ENCODE measurements at places on chromosomes 6 and 20.

DNA sequence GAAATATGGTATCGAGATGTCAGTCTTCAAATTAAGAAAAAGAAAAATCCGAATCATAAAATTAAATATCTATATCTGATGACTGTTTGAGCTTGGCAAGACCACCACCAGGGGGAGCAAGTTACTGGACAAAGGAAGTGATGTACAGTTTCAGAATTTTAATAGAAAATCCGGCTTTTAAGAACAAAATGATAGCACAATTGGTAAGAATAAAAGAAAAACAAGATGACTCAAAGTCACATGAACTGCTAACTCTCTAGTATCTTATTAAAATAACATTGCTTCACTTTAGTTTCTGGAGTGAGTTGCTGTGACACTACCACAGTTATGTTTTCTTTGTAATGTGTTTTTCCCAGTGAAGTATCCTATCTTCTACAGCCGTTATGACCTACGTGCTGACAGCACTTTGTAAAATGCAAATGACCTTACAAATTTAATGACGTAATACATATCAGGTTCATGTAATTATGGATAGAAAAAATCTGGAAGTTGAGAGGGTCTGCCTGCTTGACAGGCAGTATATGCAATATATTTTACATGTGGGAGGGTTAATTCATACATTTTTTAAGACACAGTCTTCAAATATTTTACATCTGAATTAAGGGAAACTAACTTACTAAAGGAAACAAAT, 405.3 kb upstream of the HS3ST5 start:
- peak; percentile 19 for DNase-seq

DNA sequence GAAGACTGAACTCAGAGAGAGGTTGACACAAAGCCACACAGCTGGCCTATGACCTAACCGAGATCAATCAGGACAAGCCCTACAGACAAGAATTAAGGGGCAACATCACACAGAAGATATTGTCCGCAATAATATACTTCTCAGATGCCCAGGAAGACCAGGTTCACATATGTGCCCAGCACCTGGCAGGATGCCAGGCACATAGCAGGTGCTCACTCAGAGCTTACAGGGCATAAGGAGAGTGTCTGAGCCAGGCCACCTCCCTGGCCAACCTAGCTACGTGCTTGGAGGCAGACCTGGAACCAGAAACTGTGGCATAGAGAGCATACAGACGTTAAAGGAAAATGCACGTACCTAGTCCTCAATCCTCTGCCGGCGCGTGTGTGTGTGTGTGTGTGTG, 87.0 kb upstream of the LRFN2 start:
- DNase-seq: no peak

DNA sequence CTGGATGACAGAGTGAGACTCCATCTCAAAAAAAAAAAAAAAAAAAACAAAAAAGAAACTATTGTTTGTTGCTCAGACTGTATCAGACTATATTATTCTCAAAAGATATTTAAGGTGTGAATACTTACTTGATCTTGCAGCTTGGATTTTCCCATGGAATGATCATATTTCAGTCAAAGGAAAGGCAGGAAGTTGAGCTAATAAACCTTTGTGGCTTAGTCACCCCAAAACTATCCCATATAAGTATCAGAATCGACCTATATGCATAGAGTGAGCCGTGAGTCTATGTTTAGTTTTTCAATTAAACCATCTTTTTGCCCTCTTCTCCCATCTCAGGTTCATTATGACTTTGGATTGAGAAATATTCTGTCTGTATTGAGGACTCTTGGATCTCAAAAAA, 152.6 kb downstream of the DNAH8 start:
- DNase-seq: no peak

- no peak for DNase-seq
Measured at GRCh38 chr6:147156218-147156617, 48.0 kb upstream of the STXBP5 start.

DNA sequence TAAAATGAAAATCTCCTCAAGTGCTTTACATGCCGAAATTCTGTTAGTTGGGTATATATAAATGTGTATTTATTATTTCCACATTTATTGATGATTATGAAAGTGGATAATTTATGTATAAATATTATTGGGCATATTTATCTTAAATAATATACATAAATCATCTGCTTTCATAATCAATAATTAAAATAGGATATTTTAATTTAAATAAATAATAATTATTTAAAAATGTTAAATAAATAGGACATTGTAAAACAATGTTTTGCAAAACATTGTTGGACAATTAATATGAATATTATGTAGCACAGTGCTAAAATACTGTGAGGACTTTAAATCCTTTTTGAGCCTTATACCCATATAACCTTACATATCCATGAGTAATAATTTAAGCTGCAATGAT, 786.5 kb upstream of the CITED2 start:
- no peak for DNase-seq

GRCh38 chr6:88296694-88297093, 130.5 kb upstream of the CNR1 start:
- no peak for DNase-seq

GRCh38 chr6:29746846-29747687, 23.8 kb downstream of the HLA-F start:
- DNase-seq: no peak

DNA sequence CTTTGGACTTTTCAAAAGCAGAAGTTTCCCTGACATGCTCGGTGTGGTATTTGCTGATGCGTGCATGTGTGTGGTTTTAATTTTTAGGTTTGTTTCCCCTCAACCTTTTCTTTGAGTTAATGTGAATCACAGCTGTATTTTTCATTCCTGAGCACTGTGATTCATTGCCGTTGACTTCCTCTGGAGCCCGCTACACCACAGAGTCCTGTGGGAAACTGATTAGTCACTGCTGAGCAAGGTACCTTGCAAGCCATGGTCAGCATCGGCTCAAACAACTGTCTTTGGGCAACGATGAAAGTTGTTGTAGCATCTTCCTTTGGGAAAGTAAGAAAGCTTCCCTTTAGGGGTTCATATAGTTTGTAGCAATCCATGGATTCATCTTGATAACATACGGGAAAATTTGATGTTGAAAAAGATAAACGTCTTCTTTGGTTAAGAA, 57.5 kb downstream of the RIN2 start:
- DNase-seq: no peak

DNA sequence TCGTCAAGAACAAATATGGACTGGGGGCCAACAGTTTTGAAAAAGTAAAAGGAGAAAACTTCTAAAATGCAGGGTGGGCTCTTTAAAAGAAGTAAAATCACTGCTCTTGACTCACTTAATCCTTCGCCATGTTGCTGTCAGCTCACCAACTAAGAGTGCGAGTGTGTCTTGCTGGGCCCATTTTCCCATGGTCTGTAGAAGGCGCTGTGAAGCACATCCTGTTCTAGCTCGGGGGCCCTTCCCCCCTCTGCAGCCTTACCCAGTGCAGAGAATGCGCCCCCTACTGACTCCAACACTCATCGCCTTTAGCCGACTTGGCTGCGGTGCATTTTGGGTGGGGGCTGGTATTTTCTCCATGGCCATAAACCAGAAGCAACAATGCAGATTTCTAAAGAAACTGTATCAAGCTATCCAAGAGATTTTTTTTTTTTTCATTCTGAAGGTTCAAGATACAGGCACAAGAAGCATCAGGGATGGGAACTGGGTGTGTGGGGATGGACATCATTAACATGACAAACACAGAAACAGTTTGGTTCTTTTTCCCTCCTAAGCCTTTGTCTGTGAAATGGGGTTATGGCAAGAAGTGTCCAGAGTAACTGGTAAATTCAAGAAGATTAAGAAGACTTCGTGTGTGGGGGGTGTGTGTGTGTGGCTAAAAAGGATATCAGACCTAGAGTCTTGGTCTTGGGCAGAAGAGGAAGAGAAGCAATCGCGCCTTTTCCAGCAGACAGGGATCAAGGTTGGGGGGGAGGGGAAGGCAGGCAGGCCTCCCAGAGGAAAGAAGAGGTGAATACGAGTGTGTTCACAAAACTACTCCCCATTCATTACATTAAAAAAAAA, 1.7 kb downstream of the ADNP start:
- DNase-seq: peak; percentile 87
